SW 1271 (cell line): ENCODE measurements at places on chromosomes 7 and 10.

DNA sequence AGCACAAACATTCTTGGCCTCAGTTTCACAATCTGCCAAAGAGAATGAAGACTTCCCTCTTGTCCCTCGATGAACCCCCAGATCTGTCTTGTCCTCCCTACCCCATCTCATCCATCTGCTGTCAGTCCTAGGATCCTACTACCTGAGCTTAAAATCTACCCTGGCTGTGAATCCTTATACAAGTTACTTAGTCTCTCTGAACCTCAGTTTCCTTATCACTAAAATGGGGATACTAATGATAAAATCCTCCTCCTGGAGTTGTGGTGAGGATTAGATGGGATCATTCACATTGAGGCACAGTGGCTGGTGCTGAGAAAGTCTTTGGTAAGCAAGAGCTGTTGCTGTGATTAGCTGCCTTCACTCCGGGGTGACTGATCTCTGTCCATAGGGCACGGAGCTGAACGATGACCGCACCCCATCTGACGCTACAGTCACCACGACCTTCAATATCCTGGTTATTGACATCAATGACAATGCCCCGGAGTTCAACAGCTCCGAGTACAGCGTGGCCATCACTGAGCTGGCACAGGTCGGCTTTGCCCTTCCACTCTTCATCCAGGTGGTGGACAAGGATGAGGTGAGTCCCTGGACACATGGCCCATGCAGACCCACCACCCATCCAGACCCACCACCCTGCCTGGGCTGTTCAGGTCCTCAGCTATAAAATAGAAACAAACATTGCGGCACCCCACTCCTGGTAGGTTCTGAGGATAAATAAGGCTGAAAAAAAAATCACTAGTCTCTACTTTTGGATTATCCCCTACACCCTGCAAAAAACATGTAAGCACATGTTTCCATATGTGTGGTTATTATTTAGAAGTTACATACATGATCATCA lies 102.5 kb downstream of the C10orf105 start:
- no peak for DNase-seq

- DNase-seq = no peak
Observed at GRCh38 chr10:60976687-60977086, 32.7 kb upstream of the RHOBTB1 start.

DNA sequence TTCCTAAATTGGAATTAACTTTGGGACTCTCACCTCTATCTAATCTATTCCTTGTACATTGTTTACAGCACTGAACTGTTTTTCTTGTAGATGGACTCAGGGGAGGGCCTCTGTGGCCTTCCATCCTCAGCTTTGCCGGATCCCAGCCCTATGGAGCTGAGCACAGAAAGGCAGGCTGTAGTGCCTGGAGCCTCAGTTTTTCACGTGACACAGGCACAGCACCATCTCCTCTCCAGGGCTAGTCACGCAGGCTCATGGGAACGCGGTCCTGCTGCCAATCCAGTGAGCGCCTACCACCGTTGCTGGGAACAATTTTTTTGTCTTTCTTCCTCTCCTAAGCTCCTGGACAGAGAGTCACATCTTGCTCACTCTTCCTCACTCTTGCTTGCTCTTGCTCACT lies 75.6 kb upstream of the DDC start:
- no peak for DNase-seq

- DNase-seq = no peak
Observed at GRCh38 chr10:95480901-95481491, 80.2 kb downstream of the SORBS1 start.

DNA sequence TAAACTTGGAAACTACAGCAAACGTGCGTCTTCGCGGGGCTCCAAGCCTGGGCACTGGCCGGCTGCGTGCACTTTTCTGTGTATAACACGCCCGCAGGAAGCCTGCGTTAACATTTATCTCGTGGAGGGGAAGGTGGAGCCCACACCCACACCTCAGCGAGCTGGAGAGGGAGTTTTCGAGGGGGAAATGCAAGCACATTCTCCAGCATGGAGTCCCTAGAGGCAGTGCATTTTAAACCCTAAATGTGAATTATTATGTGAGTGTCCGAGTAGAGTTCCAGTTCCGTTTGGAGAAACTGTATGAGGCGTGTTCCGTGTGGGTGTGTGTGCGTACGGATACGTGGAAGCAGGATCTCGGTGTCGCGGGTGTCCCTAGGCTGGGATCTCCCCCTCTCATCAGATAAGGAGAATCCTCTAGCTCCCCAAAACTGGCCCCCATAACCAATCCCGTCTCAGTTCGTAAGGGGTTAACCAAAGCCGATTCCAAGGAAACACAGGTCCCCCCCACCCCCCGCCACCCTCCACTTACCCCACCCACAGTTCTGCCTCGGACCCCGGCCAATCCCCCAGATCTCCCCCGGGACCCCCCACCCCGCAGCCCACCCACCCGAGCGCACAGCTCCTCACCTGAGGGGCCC lies 403 bp downstream of the CDK6 start:
- no peak for DNase-seq

DNA sequence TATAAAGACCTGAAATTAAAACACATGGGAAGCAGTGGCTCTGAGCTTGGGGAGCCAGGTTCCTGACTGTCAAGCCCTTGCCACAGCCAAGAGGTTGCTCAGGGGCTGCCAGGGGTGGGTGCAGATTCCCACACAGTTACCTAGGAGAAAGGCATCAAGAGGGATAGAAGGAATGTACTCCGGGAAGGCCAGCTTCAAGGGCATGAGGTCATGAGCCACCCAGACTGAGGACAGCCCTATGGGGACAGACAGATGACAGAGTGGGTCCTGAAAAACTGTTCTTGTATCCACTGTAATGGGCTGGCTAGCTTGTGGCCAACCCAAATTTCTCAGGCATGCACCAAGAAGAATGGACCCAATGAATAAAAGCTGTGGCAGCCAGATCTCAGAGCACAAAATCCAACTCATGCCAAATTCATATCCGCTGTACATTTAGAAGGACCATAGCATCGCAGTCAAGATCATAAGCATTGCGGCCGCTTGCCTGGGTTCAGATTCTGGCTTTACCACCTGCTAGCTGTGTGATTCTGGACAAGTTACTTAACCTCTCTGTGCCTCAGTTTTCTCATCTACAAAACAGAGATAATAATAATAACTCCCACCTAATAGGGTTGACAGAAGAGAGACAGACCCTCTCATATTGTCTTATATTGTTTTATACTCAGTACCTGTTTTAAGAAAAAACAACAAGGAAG lies 44.9 kb upstream of the KCNMA1 start:
- no peak for DNase-seq

- DNase-seq = no peak
Observed at GRCh38 chr7:2841907-2842306, 2.2 kb downstream of the GNA12 start.

- no peak for DNase-seq
Observed at GRCh38 chr7:44846816-44847508, 925 bp downstream of the H2AZ2 start.

DNA sequence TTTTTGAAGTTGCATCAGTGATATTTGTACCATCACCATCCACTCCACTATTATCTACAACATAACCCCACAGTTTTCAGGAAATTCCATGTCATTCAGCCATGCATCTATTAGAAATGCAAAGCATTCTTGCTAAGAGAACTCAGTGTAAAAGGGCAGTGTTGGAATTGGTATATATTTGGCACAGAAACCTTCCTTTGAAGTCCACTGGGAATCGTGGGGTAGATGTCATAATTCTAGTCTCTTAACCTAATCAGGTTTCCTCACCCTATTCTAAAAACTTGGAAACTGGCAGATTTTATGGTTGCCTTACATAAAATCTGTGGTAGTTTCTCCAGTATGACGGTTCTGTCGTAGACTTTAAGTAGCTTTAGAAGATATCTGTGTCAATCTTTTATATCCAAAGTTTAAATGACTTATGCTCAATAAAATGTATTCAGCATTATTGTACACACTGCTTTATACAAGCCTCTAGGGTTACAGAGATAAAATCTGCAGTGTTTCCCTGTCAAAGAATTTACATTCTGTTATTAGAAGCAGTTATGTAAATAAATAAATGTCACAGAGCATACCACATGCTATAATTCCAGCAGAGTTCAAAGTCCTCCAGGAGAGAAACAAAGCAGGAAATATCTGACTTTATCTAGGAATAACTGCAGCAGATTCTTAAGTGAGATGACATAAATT lies 704.4 kb upstream of the CELF2 start:
- no peak for DNase-seq

DNA sequence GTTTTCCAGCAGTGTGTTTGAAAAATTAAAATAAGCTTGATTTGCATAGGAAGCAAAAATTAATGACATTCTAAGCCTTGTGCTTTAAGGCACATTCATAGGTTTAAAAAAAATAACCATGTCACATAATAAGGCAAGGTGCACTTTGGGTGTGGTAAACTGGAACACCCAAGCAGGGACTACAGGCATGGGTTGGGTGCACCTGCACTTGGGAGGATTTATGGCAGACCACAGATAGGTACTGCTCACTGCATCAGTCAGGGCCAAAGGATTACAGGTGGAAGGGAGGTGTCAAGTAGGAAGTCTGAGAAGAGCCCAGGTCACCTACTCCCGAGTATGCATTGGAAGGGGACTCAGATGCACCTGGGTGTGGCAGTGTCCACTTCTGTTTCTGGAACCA lies 753.7 kb downstream of the SUGCT start:
- DNase-seq = no peak

GRCh38 chr7:131342864-131343442 lies 15.3 kb downstream of the MKLN1 start:
- no peak for DNase-seq
